ENCODE measurements at places on chromosomes 7 and 10. TPM values are rescaled to one million over a fixed set of nuclear protein-coding genes. Genes with fewer than 3 reads are reported as not detected.

GRCh38 chr7:44072364-44073231, 7.2 kb upstream of the PGAM2 start:
- H3K4me1 ChIP-seq = peaks cover 63% of the 10 kb centered on the region
- no peak overlapping the region for H3K4me3 ChIP-seq
- peak; percentile 65 for DNase-seq
- H3K27me3 ChIP-seq = no peaks in the 10 kb centered on the region
- H3K27ac ChIP-seq = peak overlapping the region; percentile 75
- H3K36me3 ChIP-seq = peaks cover 51% of the 10 kb centered on the region

Gene NPTX2
- 3.2 TPM for polyA plus RNA-seq

Gene ZNHIT1
- 169 TPM for polyA plus RNA-seq

GRCh38 chr7:20201380-20201779, 15.8 kb downstream of the MACC1 start:
- no peak overlapping the region for H3K4me3 ChIP-seq
- no peaks in the 10 kb centered on the region for H3K27me3 ChIP-seq
- no peak for DNase-seq
- H3K4me1 ChIP-seq = peaks cover 9% of the 10 kb centered on the region
- no peak overlapping the region for H3K27ac ChIP-seq
- no peaks in the 10 kb centered on the region for H3K36me3 ChIP-seq

GRCh38 chr7:103048833-103049232, 25.8 kb downstream of the FBXL13 start:
- DNase-seq = no peak
- no peaks in the 10 kb centered on the region for H3K4me1 ChIP-seq
- no peak overlapping the region for H3K4me3 ChIP-seq
- no peaks in the 10 kb centered on the region for H3K27me3 ChIP-seq
- H3K36me3 ChIP-seq = no peaks in the 10 kb centered on the region
- H3K27ac ChIP-seq = no peak overlapping the region

DNA sequence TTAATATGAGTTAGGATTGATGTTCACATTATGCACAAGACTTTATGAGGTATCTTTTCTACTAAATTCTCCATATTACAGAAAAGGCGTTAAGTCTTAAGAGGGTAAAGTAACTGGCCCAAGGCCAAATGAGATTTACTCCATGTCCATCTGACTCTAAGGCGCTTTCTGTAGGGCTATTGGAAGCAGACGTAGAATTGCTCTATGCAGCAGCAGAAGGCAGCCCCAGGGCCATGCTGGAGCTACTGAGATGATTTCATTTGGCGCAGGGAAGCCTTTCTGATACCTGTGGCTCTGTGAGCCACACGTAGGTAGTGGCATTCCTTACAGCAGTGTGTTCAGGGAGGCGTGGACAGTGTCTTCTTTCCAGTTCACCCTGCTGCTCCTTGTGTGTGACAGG, 133.1 kb downstream of the SH2D4B start:
- H3K4me1 ChIP-seq = no peaks in the 10 kb centered on the region
- no peak overlapping the region for H3K4me3 ChIP-seq
- no peaks in the 10 kb centered on the region for H3K27me3 ChIP-seq
- DNase-seq = no peak
- no peaks in the 10 kb centered on the region for H3K36me3 ChIP-seq
- no peak overlapping the region for H3K27ac ChIP-seq

DNA sequence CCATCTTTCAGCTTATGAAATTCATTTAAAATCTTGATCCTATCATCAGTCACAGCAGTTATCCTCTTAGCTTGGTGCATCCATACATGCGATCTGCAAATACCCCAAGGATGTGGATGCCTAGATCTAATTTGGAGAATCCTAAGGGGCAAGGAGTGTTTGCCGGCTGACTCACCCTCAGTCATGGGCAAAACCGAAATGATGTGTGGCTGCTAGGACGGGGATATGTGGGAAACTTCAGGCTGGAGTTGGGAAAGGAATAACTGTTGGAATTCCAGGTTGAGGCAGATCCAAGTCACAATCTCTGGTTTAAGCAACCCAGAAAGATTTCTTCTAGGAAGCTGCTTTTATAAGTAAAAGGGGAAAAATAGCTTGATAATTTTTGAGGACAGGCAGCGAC, 19.7 kb upstream of the GOT1 start:
- DNase-seq = no peak
- no peaks in the 10 kb centered on the region for H3K36me3 ChIP-seq
- H3K4me3 ChIP-seq = peak overlapping the region; percentile 20
- H3K27ac ChIP-seq = no peak overlapping the region

DNA sequence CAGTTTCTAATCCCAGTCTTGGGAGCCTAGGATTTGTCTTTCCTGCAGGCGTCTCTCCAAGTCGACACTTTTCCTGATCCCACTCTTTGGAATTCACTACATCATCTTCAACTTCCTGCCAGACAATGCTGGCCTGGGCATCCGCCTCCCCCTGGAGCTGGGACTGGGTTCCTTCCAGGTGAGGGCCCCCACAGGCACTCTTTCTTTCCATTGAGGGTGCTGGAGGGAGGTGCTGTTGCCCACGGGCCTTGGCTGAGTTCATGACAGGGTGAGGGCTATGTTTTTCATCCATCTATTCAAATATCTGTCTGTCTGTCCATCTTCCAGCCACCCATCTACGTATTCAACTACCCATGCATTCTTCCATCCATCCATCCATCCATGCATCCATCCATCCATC, 12.6 kb downstream of the GHRHR start:
- no peaks in the 10 kb centered on the region for H3K27me3 ChIP-seq
- no peaks in the 10 kb centered on the region for H3K36me3 ChIP-seq
- no peak for DNase-seq
- H3K4me1 ChIP-seq = peaks cover 7% of the 10 kb centered on the region

Gene PTPRE
- 4.4 TPM for polyA plus RNA-seq

- H3K27ac ChIP-seq = peak overlapping the region; percentile 85
- H3K4me1 ChIP-seq = peaks cover 66% of the 10 kb centered on the region
- H3K36me3 ChIP-seq = no peaks in the 10 kb centered on the region
- no peak for DNase-seq
Observed at GRCh38 chr7:74290553-74290950, 1.3 kb downstream of the CLIP2 start.

DNA sequence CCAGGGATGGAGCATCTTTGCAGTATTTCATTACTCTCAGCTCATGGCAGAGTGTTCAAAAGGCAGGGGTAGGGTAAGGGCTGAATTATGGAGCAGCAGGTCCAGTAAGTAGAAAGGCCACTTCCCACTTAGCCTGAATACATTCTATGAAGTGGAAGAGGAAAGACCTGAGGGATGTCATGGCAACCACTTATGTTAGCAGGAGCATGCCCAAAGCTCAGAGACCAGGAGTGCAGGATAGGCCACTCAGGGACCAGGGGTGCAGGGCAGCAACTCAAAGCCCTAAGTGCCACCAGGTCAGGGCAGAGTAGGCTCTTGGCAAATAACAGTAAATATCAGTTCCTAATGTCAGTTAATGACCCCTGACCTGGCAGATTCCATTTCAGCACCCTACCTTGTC, 3.6 kb downstream of the SRI start:
- peaks cover 50% of the 10 kb centered on the region for H3K36me3 ChIP-seq
- no peak overlapping the region for H3K4me3 ChIP-seq
- no peaks in the 10 kb centered on the region for H3K27me3 ChIP-seq
- peaks cover 33% of the 10 kb centered on the region for H3K4me1 ChIP-seq
- H3K27ac ChIP-seq = no peak overlapping the region

GRCh38 chr7:145478541-145478940, 638.1 kb upstream of the CNTNAP2 start:
- no peaks in the 10 kb centered on the region for H3K4me1 ChIP-seq
- no peaks in the 10 kb centered on the region for H3K27me3 ChIP-seq
- H3K27ac ChIP-seq = no peak overlapping the region
- DNase-seq = no peak
- H3K36me3 ChIP-seq = no peaks in the 10 kb centered on the region

DNA sequence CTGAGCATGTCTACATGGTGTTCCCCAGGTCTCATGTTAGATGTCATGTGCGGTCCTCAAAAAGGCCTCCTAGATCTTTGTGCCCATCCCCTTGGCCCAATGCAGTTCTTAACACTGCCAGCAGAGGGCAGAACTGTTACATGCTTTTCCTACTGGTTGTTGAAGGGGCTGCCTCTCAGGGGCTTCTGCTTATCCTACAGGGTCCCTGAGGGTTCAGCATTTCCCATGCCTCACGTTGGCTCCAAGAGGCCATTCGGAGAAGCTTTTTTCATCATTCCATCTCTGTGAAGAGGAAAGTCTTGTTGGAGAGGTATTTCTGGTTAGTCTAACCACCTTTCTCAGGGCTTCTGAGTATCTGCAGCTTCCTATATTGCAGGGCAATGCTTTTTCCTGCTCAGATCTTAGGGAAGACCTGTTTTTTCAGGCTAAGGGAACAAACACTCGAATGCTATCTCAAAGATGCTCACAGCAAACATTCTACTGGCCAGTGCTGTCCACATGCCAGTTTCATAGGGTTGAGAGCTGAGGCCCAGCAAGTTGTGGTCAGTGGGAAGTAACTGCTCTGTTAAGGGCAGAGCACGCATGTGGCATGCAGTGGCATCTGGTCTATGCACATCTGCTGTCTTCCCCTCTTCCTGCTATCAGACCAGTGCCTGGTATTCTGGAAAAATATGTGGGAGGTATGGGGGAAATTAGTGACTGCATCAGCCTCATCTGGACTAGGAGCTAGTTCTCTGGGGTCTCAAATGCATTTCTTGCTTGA, 31.5 kb downstream of the MBL2 start:
- no peaks in the 10 kb centered on the region for H3K27me3 ChIP-seq
- no peaks in the 10 kb centered on the region for H3K36me3 ChIP-seq
- peak; percentile 66 for DNase-seq
- H3K4me3 ChIP-seq = no peak overlapping the region

DNA sequence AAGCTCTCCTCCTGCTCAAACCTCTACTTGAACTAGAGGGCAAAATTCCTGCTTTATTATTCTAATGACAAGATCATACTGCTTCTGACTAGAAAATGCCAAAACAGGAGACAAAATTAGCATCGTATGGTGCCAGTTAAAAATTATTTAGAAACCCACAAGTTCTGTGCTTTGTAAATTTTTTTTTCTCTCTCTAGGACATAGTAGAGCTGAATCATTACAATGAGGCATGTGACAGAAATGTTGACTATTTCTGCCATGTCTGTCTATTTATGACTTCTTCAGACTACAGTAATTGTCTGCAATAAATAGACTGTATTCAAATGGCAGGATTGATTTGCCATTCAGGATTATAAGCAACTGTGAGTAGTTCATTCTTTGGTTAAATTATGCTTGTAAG, 335.8 kb downstream of the PRPF18 start:
- H3K36me3 ChIP-seq = no peaks in the 10 kb centered on the region
- no peak overlapping the region for H3K4me3 ChIP-seq
- no peaks in the 10 kb centered on the region for H3K27me3 ChIP-seq
- no peaks in the 10 kb centered on the region for H3K4me1 ChIP-seq

DNA sequence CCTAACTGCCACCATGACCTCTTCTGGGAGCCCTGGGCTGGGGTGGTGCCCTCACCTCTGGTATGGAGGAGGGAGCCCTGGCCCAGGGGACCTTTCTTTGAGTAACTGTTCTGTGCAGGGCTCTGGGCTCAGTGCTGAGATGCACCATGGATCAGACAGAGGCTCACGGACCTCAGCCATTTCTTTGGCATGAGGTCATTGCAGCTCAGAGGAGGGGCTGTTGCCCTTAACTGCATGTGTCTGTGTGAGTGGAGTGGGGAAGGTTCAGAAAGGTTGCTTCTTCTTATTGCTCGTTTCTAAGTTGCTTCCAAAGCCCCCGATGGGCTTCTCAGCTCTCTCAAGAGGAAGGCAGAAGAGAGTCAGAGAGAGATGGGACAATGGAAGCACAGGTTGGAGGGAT, 233.9 kb downstream of the RPS24 start:
- DNase-seq = peak; percentile 41
- H3K27me3 ChIP-seq = no peaks in the 10 kb centered on the region
- no peak overlapping the region for H3K27ac ChIP-seq
- no peaks in the 10 kb centered on the region for H3K4me1 ChIP-seq

DNA sequence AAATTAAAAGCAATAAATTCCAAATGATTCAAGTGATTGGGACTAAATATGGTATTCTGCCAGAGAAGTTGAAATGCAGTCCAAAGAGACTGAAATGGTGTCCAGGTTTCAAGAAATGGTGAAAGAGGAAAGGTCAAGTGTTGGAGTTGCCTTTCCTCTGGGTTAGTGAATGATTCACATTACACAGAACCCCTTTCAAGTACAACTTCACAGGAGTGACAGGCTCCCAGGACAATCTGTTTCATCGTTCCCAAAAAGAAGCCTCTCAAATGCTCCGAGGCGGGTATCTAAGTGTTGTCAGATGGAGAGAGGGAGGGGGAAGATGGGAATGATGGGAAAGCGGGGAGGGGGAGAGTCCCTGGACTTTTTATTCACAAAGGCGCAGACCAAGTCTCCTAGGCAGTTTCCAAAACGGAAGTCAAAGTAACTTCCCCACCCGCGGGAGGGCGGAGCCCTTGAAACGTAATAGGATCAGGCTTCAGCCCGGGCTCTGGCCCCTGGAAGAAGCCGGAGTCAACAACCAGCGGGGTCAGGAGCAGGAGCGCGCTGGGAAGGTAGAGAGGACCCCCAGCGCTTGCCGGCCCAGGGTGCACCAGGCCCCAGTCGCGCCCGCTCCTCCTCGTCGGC, 754 bp downstream of the SLC25A13 start:
- H3K27me3 ChIP-seq = no peaks in the 10 kb centered on the region
- peaks cover 26% of the 10 kb centered on the region for H3K4me1 ChIP-seq
- H3K4me3 ChIP-seq = peak overlapping the region; percentile 77

GRCh38 chr10:12568391-12569009, 219.2 kb downstream of the CAMK1D start:
- no peaks in the 10 kb centered on the region for H3K4me1 ChIP-seq
- H3K4me3 ChIP-seq = no peak overlapping the region
- H3K27me3 ChIP-seq = no peaks in the 10 kb centered on the region
- no peak overlapping the region for H3K27ac ChIP-seq
- H3K36me3 ChIP-seq = no peaks in the 10 kb centered on the region

Gene CAV1
- 33.5 TPM for polyA plus RNA-seq

Gene TEX47
- not detected for polyA plus RNA-seq

- no peaks in the 10 kb centered on the region for H3K27me3 ChIP-seq
- no peaks in the 10 kb centered on the region for H3K36me3 ChIP-seq
- no peak overlapping the region for H3K27ac ChIP-seq
- no peak overlapping the region for H3K4me3 ChIP-seq
- no peak for DNase-seq
Observed at GRCh38 chr7:140902303-140902953, 22.3 kb downstream of the BRAF start.

Gene TAS2R41
- not detected for polyA plus RNA-seq

- DNase-seq = peak; percentile 77
- H3K4me3 ChIP-seq = peak overlapping the region; percentile 33
- H3K4me1 ChIP-seq = peaks cover 36% of the 10 kb centered on the region
- H3K27ac ChIP-seq = peak overlapping the region; percentile 72
- H3K27me3 ChIP-seq = no peaks in the 10 kb centered on the region
- H3K36me3 ChIP-seq = no peaks in the 10 kb centered on the region
Observed at GRCh38 chr10:6050801-6051445, 11.2 kb downstream of the IL2RA start.

GRCh38 chr10:4086131-4086898, 301.3 kb upstream of the KLF6 start:
- H3K4me1 ChIP-seq = peaks cover 31% of the 10 kb centered on the region
- DNase-seq = no peak
- no peak overlapping the region for H3K4me3 ChIP-seq
- no peaks in the 10 kb centered on the region for H3K27me3 ChIP-seq
- H3K27ac ChIP-seq = no peak overlapping the region

Data from stomach (tissue), 19 donors.